T-helper 17 cell (primary cell): ENCODE measurements at places on chromosomes 12 and 14. TPM values are rescaled to one million over a fixed set of nuclear protein-coding genes. Genes with fewer than 3 reads are reported as not detected.

The DLK1 gene
- total RNA-seq: 0.91 TPM

The INF2 gene
- total RNA-seq: 61.0 TPM

The BCL2L14 gene
- total RNA-seq: 0.67 TPM

The ART4 gene
- total RNA-seq: not detected

The SLC17A8 gene
- not detected for total RNA-seq

The ITGB7 gene
- total RNA-seq: 306 TPM

The RNFT2 gene
- total RNA-seq: 5.7 TPM

The CABP1 gene
- not detected for total RNA-seq

The SERPINA9 gene
- not detected for total RNA-seq

The ATF1 gene
- 27.4 TPM for total RNA-seq

The CFL2 gene
- total RNA-seq: 44.9 TPM

The EP400 gene
- 67.4 TPM for total RNA-seq

The SLCO1B1 gene
- total RNA-seq: not detected

The PRR4 gene
- total RNA-seq: 1.8 TPM

The NPAS3 gene
- not detected for total RNA-seq

The FOXG1 gene
- not detected for total RNA-seq

The CARMIL3 gene
- total RNA-seq: 0.31 TPM

The PLBD1 gene
- total RNA-seq: 5.1 TPM

The AKAP3 gene
- total RNA-seq: 2.6 TPM

The CCDC60 gene
- total RNA-seq: not detected

The TCL1B gene
- total RNA-seq: not detected

The TMBIM6 gene
- 376 TPM for total RNA-seq

The ANKRD33 gene
- not detected for total RNA-seq

The TAS2R30 gene
- 6.6 TPM for total RNA-seq

The REM2 gene
- 7.2 TPM for total RNA-seq

The TRIAP1 gene
- 18.6 TPM for total RNA-seq

The PIWIL1 gene
- not detected for total RNA-seq

The HNF1A gene
- total RNA-seq: not detected

The OR4K1 gene
- total RNA-seq: not detected

The TCTN2 gene
- total RNA-seq: 6.0 TPM

The INSM2 gene
- total RNA-seq: not detected

The COX8C gene
- total RNA-seq: not detected

The PLEKHH1 gene
- not detected for total RNA-seq

The LRIG3 gene
- total RNA-seq: not detected

The SOAT2 gene
- total RNA-seq: 2.5 TPM

The MEG3 gene
- 0.21 TPM for total RNA-seq

The ERP27 gene
- total RNA-seq: 9.9 TPM

The TAS2R9 gene
- total RNA-seq: not detected

The C1S gene
- 3.0 TPM for total RNA-seq

The CCDC196 gene
- not detected for total RNA-seq
